ENCODE measurements at places on chromosomes 2 and 18.

- DNase-seq = no peak
These were observed 64.9 kb downstream of the EVA1A start for GRCh38 chr2:75495862-75496261.

DNA sequence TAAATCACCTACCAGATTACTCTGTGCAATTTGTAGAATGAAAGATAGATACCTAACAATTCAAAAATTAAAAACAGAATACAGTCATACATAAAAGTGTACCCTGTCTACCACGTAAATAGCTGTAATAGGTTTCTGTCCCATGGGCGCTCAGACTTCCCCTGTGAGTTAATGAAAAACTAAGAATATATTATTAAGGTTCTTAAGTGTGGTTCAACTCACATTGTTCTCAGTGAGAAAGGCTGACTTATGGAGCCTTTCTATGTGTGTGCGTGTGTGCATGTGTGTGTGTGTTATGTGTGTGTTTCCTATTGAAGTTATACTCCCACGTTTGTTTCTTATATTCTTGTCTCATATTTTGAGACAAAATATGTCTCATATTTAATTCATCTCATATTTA is 114.6 kb upstream of the CD302 start:
- DNase-seq = no peak

DNA sequence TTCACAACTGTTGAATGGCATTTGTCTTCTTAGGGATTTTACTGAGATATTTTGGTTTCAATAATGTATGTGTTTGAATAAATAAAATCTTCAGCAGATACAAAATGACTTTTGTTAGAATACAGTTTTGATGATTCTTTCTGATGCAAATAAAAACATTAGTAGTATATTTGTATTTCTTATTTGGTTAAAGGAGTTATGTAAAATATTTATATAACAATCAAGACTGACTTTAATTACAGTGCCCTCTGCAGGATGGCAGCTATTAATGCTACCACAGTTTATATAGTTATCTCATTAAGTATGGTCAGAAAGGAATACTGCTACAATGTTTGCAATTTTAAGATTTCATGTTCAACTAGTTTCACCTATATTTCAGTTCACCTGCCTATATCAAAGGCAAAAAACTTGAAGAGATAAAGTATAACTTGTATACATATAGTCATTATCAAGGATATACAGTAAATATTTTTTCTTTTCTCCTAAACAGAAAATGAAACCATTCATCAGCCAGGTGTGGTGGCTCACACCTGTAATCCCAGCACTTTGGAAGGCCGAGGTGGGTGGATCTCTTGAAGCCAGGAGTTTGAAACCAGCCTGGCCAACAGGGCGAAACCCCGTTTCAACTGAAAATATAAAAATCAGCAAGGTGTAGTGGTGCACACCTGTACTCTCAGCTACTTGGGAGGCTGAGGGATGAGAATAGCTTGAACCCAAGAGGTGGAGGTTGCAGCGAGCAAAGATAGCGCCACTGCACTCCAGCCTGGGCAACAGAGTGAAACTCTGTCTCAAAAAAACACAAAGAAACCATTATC is 19.8 kb downstream of the ARL5A start:
- DNase-seq = no peak

GRCh38 chr2:1692342-1692741 is 52.0 kb downstream of the PXDN start:
- DNase-seq = no peak

- DNase-seq = no peak
These were observed 30.3 kb upstream of the TNP1 start for GRCh38 chr2:216890138-216890537.

- no peak for DNase-seq
These were observed 391.3 kb upstream of the FIGN start for GRCh38 chr2:164126960-164127660.

DNA sequence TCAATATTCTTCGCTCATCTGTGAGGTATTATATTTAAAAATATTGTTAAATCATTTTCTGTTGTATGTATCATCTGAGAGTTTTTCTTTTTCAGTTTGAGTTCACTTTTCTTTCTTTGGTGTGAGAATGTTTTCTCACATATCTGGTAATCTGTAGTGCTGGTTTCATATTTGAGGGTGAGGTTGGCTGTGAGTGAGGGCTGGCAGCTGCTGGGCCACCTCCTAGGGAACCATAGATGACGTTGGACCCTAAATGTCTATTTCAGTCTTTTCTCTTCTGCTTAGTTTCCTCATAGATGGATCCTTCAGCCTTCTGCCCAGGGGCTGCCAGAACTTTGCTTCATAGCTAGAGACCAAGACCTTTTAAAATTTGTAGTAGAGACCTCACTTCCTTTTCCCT is 33.5 kb downstream of the MGAT5 start:
- no peak for DNase-seq
